ENCODE measurements at places on chromosomes 16 and 17.

GRCh38 chr16:81817296-81817695, 38.2 kb downstream of the PLCG2 start:
- DNase-seq, result no peak

DNA sequence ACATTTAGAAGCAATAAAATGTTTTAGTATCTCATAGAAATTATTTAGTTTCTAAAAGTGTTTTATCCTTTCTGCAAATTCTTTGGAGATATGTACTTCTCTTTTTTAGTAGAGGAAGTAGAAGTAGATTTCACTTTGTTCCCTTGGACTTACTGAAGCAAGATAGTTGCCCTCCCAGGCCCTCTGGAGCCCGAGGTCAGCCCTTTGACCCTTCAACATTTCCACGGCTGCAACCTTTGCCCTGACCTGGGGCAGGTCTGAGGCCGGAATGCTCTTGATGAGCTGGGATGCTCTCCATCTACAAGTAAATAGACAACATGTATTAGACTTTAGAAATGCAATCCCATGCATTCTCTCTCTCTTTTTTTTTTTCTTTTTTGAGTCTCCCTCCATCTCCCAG, 167.5 kb downstream of the CDK5R1 start:
- DNase-seq, result no peak

DNA sequence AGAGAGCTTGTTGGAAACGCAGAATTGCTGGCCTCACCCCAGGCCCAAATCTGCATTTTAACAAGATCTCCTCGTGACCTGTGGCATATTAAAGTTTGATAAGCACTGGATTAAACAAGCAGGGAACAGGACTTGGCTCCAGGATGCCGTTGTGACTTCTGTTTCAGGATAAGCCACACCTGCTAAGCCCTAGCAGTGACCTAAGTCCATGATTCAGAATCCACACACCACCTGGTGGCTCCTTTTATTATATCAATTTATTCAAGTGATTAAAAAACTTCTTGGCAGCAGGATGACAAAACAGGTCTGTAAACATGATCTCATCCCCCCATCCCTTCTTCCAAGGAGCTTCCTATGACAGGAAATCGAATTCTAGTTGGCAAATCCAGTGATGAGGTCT, 9.1 kb downstream of the NAGPA start:
- no peak for DNase-seq

GRCh38 chr17:43907998-43908721, 824 bp upstream of the MPP2 start:
- no peak for DNase-seq

DNA sequence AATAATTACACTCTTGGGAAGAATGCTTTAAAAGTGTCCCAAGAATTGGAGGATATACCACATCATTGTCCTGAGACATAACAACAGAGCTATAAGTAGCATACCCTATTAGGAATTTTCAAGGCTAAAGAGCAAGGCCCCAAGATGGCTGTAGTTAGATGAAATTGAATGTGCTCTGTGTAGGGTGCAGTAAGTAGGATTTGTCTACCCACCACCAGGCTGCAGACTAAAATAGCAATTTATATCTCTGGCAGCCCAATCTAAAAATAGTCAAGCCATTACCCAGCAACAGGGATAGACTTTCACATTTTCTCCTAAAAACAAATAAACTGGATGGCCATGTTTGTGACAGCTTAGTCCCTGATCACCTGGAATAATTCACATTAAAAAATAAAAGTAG, 5.6 kb downstream of the MMD start:
- DNase-seq, result no peak

GRCh38 chr17:75910699-75911098, 6.0 kb upstream of the MRPL38 start:
- no peak for DNase-seq

GRCh38 chr17:35345926-35346771, 27.3 kb downstream of the SLFN11 start:
- DNase-seq, result no peak

GRCh38 chr17:80910043-80910442, 81.6 kb upstream of the CHMP6 start:
- no peak for DNase-seq

- DNase-seq, result no peak
Measured at GRCh38 chr17:69523244-69523861, 108.9 kb downstream of the MAP2K6 start.

DNA sequence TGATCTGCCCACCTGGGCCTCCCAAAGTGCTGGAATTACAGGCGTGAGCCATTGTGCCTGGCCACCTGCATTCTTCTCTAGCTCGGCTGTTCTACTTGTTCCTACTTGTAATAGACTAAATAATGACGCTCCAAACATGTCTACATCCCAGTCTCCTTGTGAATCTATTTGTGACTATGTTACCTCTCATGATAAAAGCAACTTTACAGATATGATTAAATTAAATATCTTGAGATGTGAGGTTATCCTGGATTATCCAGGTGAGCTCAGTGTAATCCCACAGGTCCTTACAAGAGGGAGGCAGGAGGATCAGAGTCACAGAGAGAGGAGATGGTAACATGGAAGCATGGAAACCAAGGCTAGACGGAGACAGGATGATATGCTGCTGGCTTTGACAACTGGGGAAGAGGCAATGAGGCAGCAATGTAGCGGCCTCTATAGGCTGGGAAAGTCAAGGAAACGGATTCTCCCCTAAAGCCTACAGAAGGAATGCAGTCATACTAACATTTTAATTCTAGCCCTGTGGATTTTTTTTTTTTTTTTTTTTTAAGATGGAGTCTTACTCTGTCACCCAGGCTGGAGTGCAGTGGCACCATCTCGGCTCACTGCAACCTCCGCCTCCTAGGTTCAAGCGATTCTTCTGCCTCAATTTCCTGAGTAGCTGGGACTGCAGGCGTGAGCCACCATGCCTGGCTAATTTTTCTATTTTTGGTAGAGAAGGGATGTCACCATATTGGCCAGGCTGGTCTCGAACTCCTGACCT, 5.0 kb upstream of the LASP1 start:
- DNase-seq, result no peak

- peak; percentile 70 for DNase-seq
Measured at GRCh38 chr17:68435876-68436842, 21.1 kb downstream of the WIPI1 start.

DNA sequence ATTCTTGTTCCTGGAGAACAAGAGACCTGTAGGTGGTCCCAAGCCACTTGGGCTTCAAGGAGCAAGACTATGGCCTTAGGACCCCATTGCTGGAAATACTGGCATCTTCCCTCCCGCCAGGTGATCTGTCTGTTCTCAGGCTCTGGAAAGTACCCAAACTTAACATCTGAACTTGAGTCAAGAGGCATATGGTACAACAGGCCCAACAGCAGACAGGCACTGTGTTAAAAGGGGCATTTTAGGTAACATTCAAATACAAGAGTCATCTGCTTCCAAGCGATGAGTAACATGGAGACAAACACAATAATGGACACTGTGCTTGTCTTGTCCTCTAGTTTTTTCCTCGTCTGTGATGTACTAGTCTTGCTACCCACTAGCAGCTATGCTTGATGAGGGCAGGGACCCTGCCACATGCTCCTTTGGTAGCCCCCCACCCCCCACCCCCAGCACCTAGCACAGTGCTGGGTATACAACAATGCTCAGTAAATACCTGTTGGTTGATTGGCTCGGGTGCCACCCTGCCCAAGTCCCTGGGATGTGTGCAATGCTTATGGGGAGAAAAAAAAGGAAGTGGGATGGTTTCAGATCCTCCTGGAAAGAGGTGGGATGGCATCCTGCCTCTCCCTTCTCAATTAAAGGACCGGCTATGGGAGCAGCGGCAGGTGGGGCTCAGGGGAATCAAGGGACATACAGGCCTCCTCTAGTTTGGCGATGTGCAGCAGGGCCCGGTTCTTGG, 19.4 kb downstream of the CSF3 start:
- no peak for DNase-seq

DNA sequence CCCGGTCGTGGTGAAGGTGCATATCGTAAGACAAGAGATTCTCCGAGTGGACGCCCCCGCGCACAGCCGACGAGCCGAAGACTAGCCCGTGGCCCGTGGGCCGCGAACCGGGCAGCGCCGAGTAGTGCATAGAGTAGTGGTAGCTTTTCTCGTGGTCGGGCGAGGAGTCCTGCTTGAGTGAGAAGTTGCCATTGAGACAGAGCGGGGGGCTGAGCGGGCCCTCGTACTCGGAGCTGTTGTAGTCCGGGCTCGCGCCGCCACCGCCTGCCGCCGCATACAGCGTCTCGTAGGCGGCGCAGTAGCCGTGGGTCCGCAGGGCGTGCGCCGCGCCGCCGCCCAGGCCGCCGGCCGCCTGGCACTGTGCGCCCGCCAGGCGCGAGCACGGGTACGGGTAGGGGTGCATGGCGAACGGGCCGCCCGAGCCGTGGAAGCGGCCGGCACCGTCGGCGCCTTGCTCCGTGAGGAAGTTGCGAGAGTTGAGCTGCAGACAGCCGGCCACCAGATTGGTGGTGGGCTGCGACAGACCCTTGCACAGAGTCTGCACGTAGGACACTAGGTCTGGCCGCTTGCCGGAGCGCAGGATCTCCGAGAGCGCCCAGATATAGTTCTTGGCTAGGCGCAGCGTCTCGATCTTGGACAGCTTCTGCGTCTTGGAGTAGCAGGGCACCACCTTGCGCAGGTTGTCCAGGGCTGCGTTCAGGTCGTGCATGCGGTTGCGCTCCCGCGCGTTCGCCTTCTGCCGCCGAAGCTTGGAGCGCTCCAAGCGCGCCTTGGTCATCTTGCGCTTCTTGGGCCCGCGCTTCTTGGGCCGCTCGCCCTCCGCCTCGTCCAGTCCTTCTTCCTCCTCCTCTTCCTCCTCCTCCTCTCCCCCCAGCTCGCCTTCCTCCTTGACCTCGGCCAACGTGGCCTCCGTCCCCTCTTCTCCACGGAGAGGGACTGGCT, 2.0 kb downstream of the NEUROD2 start:
- no peak for DNase-seq

- no peak for DNase-seq
Measured at GRCh38 chr16:85304337-85304736, 192.1 kb upstream of the CIBAR2 start.

DNA sequence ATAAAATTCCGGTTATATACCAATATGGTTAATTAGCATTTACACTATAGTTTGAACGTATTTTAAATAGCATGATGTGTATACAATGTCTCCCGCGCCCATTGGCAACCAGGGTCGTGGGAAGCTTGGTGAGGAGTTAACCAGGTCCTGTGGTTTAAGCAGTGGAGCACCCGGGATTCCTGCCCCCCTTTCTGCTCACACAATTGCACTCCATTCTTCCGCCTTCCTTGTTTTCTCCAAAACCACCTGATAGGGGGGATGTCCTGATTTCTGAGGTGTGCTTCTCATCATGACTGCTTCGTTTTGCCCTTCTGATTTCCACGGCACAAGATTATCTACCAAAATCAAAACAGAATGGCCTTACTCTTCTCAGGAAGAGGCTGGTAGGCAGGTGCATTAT, 35.8 kb downstream of the WIPI1 start:
- DNase-seq, result no peak

GRCh38 chr17:37551788-37552187, 57.4 kb downstream of the SYNRG start:
- DNase-seq, result no peak

DNA sequence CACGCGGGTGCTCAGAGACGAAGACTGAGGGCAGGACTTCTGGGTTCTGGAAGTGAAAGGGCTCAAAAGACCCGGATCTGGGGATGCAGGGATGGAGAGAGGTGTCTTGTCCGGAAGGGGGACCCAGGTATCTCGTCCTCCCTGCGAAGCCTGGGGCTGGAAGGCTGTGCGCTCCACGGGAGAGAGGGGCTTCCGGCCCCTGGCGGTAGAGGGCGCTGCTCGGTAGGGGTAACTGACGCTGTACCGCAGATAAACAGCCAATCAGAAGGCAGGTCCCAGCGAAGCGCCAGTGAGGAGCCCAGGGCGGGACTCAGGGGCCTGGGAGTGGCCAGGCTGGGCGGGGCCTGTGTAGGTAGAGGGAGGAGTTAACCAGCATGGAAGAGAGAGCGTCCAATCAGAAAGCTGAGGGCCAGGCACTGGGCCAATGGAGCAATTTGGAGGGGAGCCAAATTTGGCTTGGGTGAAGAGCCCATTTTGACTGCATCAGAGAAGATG, 804 bp downstream of the TGFB1I1 start:
- DNase-seq, result no peak

GRCh38 chr16:57039148-57039812, 49.9 kb downstream of the NLRC5 start:
- no peak for DNase-seq

DNA sequence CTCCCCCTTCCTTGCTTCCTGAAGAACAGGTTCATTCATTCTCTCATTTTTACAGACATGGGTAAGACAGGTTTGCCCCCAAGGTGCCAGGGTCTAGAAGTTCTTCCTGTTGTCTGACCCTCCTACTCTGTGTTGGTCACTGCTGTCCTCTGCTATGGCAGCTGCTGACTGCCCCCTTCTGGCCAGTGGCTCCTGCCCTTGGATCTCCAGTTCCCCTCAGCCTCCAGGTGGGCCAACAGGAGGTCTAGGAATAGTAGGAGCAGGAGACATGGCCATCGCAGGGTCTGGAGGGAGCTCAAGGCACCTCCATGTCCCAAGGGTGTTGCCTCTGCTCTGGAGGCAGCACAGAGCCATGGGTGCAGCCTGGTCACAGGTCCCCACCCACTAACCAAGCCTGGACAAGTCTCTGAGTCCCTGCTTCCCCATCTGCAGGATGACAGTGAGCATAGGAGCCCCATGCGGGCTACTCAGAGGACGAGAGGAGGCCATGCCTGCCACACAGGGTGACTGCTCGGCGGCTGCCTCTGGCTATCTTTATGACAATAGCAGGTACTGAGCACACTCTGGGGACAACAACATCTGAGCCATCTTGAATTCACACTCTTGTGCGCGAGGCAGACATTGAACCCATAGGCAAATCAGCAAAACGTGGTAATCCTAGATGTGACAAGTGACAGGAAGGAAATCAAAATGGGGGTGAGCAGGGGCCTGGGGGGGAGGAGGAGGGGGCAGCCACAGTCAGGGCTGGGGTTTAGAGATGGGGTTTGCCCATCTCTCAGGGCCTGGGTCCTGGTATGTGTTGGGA, 27.0 kb upstream of the NXPH3 start:
- DNase-seq, result no peak

DNA sequence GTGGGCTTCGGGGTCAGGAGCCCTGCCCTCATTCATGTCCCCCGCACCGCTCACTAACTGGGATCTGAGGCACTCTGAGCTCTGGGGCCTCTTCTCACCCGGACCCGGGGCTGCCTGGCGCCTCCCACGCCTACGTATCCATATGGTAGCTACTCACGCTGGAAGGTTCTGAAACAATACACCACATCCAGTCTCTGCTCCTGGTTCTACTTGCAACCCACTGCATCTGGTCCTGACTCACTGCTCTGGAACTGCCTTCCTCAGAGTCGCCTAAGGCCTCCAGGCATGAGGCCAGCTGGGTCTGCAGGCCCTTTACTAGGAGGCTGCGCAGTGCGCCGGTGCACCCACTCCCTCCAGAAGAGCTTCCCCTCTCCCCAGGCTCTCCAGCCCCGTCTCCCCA, 18.1 kb downstream of the USP36 start:
- no peak for DNase-seq

GRCh38 chr17:39602533-39603303, 5.0 kb downstream of the NEUROD2 start:
- DNase-seq, result no peak

GRCh38 chr17:75762513-75763268, 2.3 kb downstream of the GALK1 start:
- DNase-seq, result no peak

GRCh38 chr17:51764387-51764971, 394.0 kb downstream of the CA10 start:
- peak; percentile 4 for DNase-seq

Measured in stimulated activated CD8-positive, alpha-beta memory T cell treated with anti-CD3 and anti-CD28 coated beads, Interleukin-2, amount 100 ng/mL, for 1 hour (primary cell).